Daoy (cell line): ENCODE measurements at places on chromosomes 2 and 18. TPM values are rescaled to one million over a fixed set of nuclear protein-coding genes. Genes with fewer than 3 reads are reported as not detected.
A peak's percentile ranks its signal among the peaks of the same experiment; 100 is the strongest.

DNA sequence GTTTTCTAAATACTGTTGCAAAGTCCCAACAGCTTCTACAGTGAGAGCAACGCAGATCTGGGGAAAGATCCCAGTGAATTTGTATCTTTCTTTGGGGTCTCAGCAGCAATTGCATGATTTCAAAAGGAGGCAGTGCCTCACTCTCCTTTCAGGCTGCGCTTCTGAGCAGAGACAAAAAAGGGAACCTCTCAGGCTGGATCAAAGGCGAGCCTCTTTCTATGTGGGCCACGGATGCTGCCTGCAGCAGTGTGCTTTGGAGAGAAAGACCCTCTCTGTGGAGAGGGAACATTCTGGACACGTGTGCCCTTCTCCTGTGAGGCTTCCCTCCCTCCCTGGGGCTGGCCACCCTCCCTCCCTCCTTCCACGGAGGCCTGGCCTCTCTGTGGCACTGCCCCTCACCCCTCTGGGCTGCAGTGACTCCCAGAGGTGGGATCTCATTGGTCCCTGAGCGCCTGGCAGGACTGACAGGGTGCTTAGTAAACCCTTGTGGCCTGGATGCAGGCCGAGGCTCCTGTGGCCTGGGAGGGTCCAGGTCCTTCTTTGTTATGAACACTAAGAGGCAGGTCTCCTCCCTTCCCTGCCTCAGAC is 21.6 kb upstream of the PDIA6 start:
- DNase-seq = peak; percentile 22

GRCh38 chr2:105140240-105140568 is 101.3 kb upstream of the GPR45 start:
- DNase-seq = no peak

DNA sequence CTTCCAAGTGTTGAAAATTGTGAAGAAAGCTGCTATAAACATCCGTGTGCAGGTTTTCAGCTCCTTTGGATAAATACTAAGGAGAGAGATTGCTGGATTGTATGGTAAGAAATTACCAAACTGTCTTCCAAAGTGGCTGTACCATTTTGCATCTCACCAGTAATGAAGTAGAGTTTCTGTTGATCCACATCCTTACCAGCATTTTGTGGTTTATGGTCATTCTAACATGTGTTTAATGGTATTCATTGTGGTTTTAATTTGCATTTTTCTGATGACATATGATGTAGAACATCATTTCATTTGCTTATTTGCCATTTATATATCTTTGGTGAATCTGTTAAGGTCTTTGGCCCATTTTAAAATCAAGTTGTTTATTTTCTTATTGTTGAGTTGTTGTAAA is 260.7 kb downstream of the SPAG16 start:
- DNase-seq = no peak

DNA sequence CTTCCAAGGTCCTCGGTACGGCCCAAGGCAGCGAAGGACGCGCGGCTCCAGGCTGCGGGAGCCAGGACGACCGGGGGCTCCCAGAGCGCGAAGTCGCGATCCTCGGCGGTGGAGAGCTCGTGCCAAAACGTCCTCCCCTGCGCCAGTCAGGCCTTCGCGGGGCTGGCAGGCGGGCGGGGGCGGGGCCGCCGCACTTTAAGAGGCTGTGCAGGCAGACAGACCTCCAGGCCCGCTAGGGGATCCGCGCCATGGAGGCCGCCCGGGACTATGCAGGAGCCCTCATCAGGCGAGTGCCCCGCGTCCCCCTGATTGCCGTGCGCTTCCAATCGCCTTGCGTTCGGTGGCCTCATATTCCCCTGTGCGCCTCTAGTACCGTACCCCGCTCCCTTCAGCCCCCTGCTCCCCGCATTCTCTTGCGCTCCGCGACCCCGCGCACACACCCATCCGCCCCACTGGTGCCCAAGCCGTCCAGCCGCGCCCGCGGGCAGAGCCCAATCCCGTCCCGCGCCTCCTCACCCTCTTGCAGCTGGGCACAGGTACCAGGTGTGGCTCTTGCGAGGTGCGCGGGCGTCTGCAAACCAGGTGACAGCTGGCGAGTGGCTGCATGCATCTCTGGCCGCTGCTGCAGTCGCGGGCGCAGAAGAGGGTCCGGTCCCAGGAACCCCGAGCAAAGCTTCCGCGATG is at the start of gene CIDEA:
Gene CIDEA (plus strand): TSS at position 226 of the 684 bp plus-strand sequence. CDS start 23 bp downstream, at position 249.
- peak; percentile 36 for DNase-seq

DNA sequence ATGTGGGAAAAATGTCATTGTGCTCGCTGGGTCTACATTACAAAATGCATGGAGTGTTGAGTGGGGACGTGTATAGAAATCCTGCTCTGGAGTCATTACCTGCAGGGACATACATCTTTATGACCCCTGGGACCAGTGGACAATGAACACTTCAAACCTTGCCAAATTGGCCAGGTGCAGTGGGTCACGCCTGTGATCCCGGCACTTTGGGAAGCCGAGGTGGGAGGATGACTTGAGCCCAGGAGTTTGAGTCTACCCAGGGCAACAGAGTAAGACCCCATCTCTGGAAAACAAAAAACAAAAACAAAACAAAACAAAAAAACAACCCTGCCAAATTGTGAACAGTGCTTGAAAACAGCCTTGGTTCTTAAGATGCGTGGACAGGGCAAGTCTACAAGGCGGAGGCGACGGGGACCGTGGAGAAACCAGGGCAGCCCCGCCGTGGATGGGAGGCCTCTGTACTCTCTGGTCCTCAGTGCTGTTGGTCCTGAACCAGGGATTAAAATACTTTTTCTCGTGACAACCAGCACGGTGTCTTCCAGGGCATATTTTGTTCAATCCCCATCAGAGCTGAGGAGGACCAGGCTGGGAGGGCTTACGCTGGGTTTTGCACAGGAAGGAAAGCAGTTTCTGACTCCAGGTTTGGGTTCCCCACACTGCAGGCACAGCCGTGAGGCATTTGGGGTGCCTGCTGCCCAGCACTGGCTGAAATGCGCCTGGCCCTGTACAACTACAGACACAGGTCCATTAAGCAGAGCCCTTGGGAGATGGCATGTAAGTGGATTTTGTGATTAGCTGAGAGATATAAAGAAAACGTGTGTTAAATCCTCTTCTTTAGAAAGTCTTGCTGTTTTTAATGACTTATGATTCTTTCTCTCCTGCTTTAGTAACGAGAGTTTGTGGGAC is 13.7 kb downstream of the COLEC11 start:
- no peak for DNase-seq

- DNase-seq = no peak
Measured at GRCh38 chr2:163641986-163642385, 93.8 kb downstream of the FIGN start.

DNA sequence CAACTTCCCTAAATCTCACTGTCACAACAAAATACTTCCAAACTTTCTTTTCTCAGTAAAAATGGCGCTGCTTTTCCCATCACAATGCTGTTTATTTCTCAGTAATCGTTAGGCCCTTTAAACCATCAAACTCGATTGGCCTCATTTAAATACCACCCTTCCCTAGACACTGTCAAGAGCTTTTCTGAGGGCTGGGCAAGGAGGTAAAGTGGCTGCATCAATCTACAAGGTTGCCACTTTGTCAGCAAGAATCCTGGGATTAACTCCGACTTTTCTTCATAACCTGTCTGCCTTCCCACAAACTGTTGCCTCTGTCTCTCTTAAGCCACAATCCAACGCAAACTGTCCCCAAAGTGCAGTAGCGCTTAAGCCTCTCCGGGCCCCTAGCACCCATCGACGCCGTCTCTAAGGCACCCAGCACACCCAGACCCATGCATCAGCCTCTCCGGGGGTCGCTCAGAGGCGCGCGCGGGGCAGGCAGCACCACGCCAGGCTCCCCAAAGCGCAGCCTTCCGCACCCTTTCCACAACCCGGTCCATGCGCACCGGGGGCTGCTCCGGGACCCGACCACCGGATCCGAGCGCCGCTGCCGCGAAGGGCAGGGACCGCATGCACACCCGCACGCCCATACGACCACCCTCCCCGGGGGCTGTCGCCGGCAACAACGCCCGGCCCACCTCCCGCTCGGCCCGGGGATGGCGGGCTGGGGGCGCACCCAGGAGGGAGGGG is 683 bp downstream of the MBOAT2 start:
- DNase-seq = peak; percentile 38

DNA sequence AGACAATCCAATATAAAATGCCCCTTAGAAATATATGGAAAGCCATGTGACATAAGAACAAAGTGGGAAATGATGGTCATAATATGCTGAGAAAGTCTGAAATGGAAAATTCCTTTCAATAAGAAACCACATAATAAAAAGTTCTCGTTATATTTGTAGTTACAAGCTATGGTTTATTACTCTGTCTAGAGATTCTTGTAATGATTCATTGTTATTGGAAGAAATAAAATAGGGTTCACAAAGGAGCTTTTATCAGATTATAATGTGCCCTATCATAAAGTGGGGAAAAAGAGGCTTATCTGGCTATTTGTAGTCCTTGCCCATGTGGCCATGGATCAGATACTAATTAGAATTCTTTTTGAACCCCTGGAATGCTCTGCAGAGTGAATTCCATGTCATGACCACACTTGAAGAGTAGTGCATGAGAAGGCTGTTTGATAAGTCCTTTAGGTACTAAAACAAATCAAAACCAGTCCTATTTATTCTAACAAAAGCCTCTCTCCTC is 420.7 kb upstream of the NRP2 start:
- DNase-seq = no peak

- no peak for DNase-seq
Measured at GRCh38 chr2:42567364-42567763, 1.1 kb upstream of the MTA3 start.

GRCh38 chr2:101778102-101778501 is 80.6 kb downstream of the MAP4K4 start:
- no peak for DNase-seq

- DNase-seq = peak; percentile 86
Measured at GRCh38 chr2:30252723-30253701, 21.7 kb downstream of the LBH start.

DNA sequence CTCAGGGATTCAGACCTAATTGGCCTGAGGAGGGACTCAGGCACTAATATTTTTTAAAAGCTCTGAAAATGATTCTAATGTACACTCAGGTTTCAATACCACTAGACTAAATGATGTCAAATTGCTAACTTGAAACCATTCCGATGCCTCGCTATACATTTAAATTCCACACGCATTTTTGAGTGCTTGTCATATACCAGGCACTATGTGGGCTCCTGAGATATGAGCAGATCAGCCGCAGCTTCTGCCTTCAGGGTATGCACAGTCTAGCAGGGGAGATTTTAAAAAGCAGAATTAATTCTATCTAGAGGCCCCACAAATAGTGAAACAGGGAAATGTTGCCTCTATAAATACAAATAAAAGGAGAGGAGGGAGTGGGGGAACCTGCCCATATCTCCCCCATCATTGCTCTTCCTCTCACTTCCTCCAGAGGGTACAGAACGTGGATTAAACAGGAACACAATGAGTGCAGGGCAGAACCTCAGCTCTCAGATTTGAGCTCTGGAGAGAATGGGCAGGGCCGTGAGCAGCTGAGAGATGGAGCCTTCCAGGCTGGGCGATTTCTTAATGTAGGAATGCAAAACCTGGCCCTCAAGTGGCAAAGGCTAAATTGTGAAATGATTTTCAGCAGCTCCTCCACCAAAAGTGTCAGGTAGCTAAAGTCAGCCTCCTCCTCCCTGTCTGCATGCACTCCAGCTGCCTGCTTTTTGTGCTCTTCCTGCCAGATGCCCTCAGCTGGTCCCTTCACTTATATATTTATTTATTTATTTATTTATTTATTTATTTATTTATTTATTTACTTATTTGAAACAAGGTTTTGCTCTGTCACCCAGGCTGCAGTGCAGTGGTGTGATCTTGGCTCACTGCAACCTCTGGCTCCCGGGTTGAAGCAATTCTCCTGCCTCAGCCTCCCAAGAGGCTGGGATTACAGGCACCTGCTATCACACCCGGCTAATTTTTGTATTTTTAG is 24.6 kb upstream of the LBH start:
- DNase-seq = no peak

DNA sequence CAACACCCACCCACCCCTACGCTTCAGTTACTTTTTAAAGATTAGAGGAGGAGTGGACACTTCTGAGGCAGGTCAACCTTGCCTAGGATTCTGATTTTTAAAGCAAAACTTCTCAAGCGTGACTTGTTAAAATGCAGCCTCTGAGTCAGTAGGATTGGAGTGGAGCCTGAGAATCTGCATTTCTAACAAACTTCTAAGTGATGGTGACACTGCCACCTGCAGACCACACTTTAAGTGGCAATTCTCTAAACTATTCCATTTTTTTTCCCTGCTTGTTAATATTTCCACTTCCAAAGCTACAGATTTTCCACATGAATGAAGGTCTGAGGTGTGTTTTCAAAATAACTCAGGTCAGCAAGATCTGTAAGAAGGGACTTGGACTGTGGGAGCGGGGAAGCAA is 171.1 kb upstream of the CCDC150 start:
- no peak for DNase-seq

DNA sequence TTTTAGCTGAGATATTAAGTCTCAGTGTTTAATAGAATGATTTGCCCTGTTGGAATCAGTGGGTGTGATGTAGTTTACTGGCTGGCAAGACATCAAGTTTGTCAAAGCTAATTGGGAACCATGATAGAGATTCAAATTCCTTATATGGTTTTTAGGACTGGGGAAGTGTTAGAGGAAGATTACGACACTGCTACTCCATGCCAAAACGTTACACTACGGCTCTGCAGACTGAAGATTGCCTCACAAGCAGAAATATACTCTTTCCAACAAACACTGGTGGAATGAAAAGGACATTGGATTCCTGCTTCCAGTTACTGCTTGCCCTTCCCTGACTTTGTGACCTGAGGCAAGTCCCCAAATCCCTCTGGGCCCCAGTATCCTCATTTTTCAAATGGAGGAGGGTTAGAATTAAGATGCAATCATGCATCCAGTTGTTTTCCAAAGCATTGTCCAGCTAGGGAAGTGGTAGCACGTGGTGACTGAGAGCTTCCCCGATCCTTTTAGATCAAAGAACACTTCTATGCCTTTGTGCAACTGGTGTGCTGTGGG is 147.6 kb downstream of the CDC42EP3 start:
- DNase-seq = peak; percentile 27

DNA sequence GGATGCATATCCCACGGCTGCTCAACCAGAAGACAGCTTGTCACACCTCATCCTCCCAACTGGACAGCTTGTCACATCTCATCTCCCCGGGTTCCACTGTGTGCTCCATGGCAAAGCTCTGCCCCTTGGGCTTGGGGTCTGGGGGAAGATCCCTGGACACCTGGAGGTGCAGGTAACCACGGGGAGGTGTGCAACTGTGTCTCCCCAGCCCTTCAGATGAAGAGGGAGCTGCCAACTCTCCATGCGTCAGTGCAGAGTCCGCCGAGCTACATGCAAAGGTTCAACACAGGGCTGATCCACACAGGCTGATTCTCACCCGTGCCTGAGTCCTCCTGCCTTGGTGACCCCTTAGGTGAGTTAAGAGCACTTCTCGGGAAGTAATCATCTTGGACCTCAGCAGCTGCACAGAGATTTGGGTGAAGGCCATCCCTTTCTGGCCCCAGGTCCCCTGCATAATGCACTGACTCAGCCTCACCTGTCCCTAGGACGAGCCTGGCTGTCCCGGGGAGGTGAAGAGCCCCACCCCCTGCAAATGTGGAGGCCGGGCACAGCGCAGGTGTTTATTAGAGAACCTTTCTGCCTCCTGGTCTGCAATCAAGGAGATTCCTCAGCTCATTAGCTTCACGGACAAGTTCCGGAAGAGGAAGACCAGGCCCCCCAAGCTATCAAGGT is 157.9 kb downstream of the PXDN start:
- no peak for DNase-seq

SPP2 gene
- not detected in 2 replicates for total RNA-seq

LYG1 gene
- total RNA-seq = not detected in 2 replicates

SP9 gene
- total RNA-seq = 0.24 and 0.69 TPM in 2 replicates

GPR39 gene
- 5.5 and 8.1 TPM in 2 replicates for total RNA-seq

ANKRD62 gene
- not detected in 2 replicates for total RNA-seq

SERPINB11 gene
- total RNA-seq = not detected in 2 replicates
